ENCODE measurements at places on chromosomes 2 and 18.
A peak's percentile ranks its signal among the peaks of the same experiment; 100 is the strongest.

GRCh38 chr2:14628901-14629300, 3.6 kb upstream of the LRATD1 start:
- no peak overlapping the region for H3K4me3 ChIP-seq
- DNase-seq, result no peak
- peaks cover 5% of the 10 kb centered on the region for H3K36me3 ChIP-seq
- H3K27me3 ChIP-seq, result peaks cover 26% of the 10 kb centered on the region

DNA sequence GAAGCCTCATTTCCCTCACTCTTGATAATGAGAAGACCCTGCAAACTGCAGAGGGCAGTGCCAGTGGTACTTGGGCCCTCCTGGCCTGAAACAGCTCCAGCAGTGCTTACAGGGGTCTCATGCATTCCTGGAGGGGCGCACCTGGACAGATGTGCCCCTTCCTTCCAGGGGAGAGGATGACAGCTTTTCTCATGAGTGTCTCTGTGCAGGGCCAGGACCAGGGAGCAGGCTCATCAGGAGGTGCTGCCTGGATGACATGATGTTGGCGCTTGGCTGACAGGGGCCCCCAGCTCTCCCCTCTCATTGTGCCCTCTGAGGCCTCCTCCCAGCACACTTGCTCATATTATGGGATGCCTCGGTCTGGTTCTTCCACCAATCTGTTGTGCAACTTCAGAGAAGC, 95.1 kb upstream of the MYCN start:
- peaks cover 4% of the 10 kb centered on the region for H3K4me1 ChIP-seq
- DNase-seq, result no peak
- no peak overlapping the region for H3K27ac ChIP-seq
- H3K4me3 ChIP-seq, result no peak overlapping the region
- H3K27me3 ChIP-seq, result no peaks in the 10 kb centered on the region

DNA sequence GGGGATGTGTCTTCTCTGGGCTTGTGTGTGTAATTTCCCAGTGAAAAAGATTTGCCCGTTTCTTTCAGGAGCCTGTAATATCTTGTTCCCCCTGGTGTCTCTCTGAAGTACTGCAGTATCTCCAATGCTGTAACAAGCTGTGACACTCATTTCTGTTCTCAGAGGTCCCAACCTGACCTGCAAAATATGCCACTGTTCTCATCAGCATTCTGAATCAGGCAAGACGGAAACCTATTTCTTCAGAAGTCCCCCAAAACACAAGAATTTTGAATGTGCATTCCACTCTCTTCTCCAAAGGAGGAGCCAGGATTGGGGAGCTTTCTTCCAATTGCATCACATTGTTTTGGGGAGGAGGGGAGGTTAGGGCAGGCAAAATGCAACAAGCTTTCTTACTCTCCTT, 77.0 kb upstream of the CNGA3 start:
- peaks cover 6% of the 10 kb centered on the region for H3K27me3 ChIP-seq
- DNase-seq, result no peak
- no peaks in the 10 kb centered on the region for H3K36me3 ChIP-seq
- H3K4me3 ChIP-seq, result no peak overlapping the region

DNA sequence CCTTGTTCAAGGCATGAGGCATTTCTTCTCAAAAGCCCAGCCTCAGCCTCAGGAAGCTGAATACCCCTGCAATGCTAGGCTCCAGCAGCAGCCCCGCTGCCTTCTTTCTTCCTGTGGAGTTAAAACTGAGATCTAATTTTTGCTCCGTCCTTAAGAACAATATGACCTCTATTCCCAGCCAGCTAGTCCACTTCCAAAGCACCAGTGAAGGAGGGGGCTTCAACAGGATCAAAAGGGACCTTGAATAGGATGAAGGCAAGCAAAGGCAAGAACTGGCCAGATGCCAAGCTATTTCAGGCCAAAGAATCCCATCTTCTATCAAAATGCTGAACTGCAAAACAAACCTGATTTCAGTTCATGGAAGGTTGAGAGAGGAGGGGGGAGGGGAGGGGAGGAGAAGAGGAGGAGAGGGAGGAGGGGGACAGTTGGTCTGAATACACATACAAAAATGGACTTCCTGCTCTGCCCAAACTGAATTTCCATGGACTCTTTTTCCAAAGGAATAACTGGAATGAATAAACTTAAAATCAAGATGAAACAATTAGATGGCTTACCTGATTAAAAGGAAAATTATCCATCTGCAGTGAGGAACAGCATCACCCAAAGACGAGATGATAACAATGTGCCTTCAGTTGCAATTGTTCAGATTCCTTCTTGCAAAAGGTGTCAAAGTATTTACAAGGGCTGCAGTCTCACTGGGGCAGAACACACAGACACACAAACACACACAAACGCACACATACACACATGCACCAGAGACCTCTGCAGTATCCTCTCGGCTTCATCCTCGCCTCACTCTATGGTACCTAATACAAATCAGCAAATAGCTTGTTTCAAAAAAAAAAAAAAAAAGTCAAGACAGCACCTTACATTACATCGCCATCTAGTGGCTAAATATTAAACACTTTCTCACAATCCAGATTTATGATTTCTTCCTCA, at the start of gene SCN1A:
Gene SCN1A (minus strand): TSS at position 804 of the 939 bp plus-strand sequence. CDS start 54,399 bp downstream, outside the sequence.
- H3K4me1 ChIP-seq, result peaks cover 1% of the 10 kb centered on the region
- H3K36me3 ChIP-seq, result no peaks in the 10 kb centered on the region
- H3K4me3 ChIP-seq, result no peak within 1 kb of the TSS
- no peak within 1 kb of the TSS for H3K27ac ChIP-seq
- DNase-seq, result no peak

- H3K27me3 ChIP-seq, result peaks cover 10% of the 10 kb centered on the region
- peaks cover 11% of the 10 kb centered on the region for H3K4me1 ChIP-seq
- no peak for DNase-seq
- peak overlapping the region; percentile 65 for H3K4me3 ChIP-seq
Observed at GRCh38 chr2:42961385-42961811, 169.0 kb upstream of the HAAO start.

GRCh38 chr2:144230448-144231085, 289.4 kb downstream of the ZEB2 start:
- H3K27ac ChIP-seq, result no peak overlapping the region
- DNase-seq, result no peak
- H3K36me3 ChIP-seq, result no peaks in the 10 kb centered on the region
- no peak overlapping the region for H3K4me3 ChIP-seq

DNA sequence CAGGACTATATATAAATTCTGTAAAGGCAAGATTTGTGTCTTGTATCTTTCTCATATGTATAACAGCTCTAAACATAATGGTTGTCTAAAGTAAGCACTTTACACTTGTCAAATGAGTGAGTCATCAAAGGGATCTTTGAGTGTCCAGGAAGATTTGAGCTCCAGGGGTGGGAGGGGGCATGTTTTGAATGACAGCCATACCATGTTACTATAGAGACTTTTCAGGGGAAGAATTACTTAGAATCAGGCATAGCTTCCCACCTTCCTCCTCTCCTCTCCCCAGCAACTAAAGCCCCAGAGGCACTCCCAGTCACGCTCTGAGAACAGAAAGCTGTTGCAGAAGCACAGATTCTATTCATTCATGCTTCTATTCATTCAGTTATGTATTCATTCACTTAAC, 65.8 kb upstream of the ALK start:
- H3K27ac ChIP-seq, result no peak overlapping the region
- no peak overlapping the region for H3K4me3 ChIP-seq
- no peaks in the 10 kb centered on the region for H3K4me1 ChIP-seq
- H3K27me3 ChIP-seq, result peaks cover 5% of the 10 kb centered on the region

DNA sequence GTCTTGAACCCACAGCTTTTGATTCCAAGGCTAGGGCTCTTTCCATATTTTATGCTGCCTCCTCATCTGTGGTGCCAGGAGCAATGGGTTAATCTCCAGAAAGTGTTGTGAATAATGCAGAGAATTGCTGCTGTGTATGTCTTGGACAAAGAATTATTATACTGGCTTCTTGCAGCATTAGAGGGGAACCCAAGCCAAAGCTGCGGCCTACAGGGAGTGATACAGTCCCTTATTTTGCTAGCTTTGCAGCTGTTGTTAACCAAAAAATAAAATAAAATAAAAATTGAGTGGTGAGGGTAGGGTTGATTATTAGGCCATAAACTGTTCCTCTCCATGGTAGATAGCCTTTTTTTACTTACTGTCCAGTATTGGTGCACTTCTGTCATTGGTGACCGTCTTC, 16.7 kb downstream of the WIPF1 start:
- peaks cover 5% of the 10 kb centered on the region for H3K36me3 ChIP-seq
- no peak for DNase-seq
- no peak overlapping the region for H3K4me3 ChIP-seq
- peak overlapping the region; percentile 88 for H3K27ac ChIP-seq

GRCh38 chr2:138949517-138949916, 169.3 kb upstream of the NXPH2 start:
- no peak overlapping the region for H3K27ac ChIP-seq
- H3K4me1 ChIP-seq, result no peaks in the 10 kb centered on the region
- no peaks in the 10 kb centered on the region for H3K36me3 ChIP-seq
- no peak for DNase-seq

- no peaks in the 10 kb centered on the region for H3K36me3 ChIP-seq
- no peak for DNase-seq
- peaks cover 39% of the 10 kb centered on the region for H3K4me1 ChIP-seq
- no peaks in the 10 kb centered on the region for H3K27me3 ChIP-seq
- H3K4me3 ChIP-seq, result peak overlapping the region; percentile 99
Observed at GRCh38 chr2:113755035-113755834, 1.2 kb downstream of the SLC35F5 start.

- no peaks in the 10 kb centered on the region for H3K36me3 ChIP-seq
- peak overlapping the region; percentile 85 for H3K4me3 ChIP-seq
- H3K27ac ChIP-seq, result peak overlapping the region; percentile 6
- H3K27me3 ChIP-seq, result peaks cover 23% of the 10 kb centered on the region
Observed at GRCh38 chr2:189580241-189580651, 340 bp downstream of the SLC40A1 start.

Data from naive thymus-derived CD8-positive, alpha-beta T cell (primary cell).